ELR (cell line): ENCODE measurements at places on chromosomes 16 and 17.

GRCh38 chr16:54582631-54583250 lies 296.2 kb upstream of the IRX3 start:
- DNase-seq: no peak

DNA sequence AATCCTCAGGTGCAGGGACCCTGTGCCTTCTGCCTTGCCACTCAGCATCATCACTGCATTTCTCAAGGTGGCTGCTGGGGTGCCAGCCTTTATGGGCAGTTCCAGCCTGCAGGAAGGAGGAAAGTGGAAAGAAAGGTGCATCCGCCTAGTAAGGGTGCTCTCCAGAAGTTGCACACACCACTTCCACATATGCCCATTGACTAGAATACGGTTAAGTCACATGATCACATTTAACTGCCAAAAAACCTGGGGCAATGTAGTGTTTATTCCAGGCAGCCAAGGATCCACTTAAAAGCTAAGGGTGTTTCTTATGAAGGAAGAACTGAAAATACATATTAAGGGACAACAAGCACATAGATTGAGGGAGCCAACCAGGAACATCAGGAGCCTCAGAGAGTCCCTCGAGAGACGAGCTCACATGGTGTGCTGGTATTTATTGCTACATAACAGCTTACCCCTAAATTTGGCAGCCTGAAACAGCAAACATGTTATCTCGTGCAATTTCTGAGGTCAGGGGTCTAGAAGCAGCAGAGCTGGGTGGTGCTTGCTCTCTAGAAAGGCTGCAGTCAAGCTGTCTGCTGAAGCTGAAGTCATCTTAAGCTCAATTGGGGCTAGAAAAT lies 52.0 kb upstream of the MMP2 start:
- DNase-seq: no peak

- DNase-seq: peak; percentile 76
Measured at GRCh38 chr17:13490906-13491482, 110.7 kb downstream of the HS3ST3A1 start.

DNA sequence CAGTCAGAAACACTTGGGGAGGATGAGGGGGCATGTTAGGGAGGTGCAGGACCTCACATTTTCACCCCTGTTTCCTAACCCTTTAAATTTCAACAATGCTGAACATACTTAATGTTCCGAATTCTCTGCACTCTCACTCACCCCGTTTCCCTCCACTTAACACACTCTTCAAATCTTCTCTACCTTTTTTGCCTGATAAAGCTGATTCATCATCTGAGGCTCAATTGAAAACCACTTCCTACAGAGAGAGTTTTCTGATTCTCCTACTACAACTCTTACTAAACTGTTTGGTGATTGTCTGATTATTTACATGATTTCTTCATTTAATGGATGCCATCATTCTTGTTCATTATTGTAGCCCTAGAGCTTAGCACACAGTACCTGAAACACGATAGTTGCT lies 42.4 kb downstream of the PCTP start:
- no peak for DNase-seq

DNA sequence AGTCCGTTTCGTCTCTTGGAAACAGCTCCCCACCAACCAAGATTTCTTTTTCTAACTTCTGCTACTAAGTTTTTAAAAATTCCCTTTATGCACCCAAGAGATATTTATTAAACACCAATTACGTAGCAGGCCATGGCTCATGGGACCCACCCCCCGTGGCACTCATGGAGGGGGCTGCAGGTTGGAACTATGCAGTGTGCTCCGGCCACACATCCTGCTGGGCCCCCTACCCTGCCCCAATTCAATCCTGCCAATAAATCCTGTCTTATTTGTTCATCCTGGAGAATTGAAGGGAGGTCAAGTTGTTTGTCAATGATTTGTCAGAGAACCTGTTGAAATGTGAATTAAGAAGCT lies 48.2 kb downstream of the IL21R start:
- DNase-seq: no peak

DNA sequence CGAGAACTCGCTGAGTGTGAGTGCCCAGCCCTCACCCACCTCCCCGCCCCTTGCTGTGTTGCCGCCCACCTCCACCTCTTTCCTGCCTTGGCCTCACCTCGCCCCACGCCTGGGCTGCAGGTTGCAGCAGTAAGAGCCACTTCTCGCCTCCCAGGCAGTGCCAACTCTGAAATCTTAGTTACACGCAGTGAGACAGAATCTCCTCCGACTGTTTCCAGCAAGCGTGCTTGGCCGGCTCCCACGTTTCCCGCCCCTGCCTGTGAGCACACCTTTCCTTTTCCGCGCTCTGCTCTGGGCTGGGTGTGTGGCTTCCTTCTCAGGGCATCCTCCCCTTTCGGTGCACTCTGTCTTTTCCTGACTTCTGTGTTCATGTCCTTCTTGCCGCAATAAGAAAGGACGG lies 5.7 kb downstream of the ENGASE start:
- no peak for DNase-seq

GRCh38 chr17:42142371-42142896 lies 12.4 kb downstream of the RAB5C start:
- peak; percentile 68 for DNase-seq

DNA sequence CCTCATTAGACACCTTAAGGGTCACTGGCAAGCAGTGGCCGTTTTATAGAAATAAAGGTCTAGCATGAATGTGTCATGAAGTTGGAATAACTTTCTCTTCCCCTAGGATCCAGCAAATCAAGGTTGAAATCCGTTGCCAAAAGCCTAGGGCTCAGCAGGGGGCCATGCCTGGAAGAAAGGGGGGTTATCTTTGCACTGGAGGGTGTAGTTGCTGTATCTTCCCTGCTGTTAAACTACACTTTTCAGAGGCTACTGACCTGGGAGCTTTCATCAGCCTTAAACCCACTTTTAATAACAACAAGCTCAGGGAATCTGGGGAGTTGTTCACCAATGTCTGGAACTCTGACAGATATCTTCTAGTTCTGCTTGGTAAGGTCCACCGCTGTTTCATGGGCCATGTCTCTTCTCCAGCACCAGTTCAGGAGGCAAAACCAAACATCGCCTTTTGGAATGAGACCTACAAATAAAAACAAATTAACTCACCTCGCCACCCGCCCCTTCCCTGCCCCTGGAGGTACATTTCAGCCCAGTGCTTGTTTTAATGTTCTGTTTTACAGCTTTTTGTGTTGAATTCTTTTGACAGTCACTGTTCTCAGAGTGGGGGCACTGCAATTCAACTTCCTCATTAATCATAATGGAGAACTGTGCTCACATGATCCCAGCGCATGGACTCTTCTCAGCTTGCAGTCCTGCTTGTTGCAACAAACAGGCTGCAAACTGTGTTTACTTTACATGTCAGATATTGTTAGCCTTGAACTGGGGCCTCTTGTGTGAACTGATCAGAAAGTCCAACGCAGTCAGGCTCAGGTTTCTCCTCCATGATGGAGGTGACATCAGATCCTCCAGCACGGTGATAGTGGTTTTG lies 508.7 kb downstream of the KCNJ2 start:
- DNase-seq: no peak

DNA sequence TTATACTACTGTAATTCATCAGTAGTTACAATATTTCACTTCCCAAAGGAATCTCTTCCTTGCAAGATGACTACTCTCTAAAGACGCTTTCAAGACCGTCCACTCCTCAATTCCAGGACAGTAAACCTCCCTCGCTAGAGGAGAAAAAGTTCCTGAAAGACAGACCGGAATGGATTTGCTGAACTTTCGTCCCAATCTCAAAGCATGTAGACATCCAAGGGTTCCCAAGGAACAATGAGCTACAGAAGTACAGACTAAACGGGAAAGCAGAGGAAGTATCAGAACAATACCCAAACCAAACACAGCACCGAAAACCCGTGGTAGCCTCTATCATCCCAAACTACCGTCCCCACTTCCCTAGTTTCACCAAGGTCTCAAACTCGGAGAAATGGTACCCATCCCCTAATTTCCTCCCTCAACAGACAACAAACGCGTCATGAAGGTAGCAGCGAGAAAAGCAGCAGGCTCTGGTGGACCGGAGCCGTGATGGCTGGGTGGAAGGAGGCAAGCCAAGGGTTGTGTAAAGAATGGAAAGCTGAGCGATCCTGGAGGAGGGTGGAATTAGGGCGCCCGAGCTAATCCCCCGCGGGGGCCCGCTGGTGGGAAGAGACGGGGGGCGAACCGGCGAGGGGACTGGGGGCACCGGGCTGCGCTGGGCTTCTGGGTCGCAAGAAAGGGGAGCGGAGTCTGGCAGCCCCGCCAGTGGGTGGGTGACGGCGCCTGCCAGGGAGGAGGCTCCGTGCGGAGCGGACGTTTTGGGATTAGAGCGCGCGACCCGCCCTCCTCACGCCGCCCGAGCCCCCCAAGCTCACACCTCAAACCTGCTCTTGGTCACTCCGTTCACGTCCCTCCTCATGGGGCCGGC lies 647 bp downstream of the FBXL20 start:
- peak; percentile 26 for DNase-seq

- DNase-seq: peak; percentile 31
Measured at GRCh38 chr17:79925242-79925957, 86.2 kb upstream of the CBX4 start.

DNA sequence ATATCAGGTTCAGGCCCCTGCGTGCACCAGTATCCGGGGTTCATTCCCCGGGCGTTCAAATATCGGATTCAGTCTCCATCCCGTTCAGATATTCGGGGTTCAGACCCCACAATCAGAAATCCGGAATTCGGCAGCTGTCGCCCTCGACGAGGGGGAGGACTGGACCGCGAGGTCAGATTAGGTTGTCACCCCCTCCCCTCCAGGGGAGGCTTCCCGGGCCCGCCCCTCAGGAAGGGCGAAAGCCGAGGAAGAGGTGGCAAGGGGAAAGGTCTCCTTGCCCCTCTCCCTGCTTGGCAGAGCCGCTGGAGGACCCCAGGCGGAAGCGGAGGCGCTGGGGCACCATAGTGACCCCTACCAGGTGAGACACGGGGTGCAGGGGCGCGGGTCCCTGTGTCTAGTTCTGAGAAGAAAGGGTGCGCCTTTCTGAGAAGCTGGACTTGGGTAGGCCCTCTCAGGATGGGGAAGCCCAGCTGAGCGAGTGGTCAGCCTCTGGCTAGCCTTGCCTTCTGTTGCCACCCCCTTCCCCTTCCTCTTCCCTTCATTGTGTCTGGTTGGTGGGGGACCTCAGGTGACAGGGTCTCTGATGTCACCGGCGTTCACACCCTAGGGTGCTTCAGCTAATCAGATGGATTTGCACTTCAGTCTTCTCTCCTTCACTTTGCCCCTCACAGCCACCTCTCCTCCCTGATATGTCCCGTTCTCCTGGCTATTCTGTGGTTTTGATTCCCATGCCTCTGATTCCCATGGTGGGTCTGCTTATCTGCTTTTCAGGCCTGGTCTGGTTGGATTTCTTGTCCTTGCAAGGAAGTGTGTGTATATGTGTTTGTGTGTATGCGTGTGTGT lies 844 bp downstream of the TAOK2 start:
- peak; percentile 34 for DNase-seq

- DNase-seq: no peak
Measured at GRCh38 chr16:80606221-80606766, 65.5 kb downstream of the DYNLRB2 start.

DNA sequence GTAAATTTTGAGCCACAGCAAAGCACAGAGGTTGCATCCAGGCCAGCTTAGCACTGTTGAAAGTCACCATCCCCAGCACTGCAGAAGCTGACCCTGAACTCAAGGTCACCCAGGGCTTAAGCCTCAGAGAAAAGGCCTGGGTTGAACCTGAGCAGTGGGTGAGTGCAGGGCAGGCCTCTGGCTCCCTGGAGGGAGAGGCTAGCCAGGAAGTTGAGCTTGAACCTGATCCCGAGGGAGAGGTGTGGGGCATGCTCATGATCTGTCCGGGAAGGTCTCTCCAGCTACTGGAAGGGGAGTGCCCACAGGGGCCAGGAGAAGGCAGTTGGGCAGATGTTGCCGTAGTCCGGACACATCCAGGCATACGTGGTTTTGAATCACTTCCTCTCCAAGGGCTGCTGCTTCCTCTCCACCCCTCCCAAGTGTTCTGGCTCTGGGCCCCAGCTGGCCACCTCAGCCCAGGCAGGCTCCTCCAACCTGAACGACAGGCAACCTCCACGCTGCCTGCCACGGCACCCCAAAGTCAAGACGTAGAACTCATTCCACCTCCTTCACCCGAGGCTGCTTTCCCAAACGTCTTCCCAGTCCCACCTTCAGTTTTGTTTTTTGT lies 18.4 kb downstream of the CARHSP1 start:
- peak; percentile 94 for DNase-seq
